Dermis blood vessel endothelial cell (primary cell): ENCODE measurements at places on chromosomes 3 and 15.

DNA sequence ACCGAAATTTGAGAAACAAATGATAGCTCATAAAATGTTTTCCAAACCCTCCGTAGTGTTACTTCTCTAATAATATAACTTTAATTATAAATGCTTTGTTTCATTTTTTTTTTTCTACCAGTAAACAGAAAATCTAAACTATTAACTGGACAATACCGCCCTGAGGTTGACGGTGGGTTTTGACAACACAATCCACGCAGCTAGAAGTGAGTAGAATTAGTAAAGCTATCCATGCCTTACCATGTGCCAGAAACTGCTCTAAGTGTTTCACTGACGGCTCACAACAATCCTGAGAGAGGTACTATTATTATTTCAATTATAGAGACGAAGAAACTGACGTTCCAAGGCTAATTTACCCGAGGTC is 410 bp downstream of the NDUFAF1 start:
- no peak for DNase-seq

GRCh38 chr3:34185301-34185700 is 386.9 kb downstream of the PDCD6IP start:
- no peak for DNase-seq

GRCh38 chr15:90037961-90038631 is 37.0 kb downstream of the ZNF710 start:
- peak; percentile 55 for DNase-seq

DNA sequence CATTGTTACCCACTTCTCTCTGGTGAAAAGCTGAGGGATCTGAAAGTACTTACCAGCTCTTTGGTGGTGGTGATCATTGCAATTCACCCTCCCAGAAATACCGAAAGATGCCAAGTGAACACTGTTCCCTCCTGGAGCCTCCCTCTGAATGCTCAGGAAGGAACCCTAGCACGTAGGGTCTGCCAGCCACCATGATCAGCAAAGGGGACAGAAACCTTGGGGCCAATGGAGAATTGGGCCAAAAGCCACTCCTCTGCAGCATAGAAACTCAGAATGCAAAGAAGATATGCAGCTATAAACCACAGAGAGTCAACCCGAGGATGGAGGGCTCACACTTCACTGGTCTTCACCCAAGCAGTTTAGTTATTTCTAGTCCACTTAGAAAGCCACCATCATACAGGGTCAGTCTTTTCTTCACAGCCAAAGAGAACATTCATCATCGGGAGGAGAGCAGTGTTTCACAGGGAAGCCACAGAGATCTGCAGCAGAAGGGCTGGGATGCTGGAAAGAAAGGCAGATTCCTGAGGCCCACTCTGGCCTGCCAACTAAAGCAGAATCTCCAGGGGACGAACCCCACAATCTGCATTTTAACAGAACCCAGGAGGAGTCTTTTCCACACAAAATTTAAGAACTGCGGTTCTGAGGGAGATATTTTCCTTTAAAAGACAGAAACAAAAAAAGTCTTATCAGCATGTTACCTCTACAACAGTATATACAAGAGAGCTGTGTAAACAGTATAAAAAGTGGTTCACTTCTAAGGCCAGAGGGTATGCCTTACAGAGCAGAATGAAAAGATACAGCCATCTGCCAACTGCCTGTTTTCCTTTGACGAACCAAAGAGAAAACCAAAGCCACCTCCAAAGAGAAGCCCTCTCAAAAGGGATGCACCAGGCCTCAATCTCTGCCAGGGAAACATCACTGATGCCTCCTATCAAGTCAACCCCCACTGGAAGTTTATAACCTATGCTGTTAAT is 11.3 kb downstream of the TBC1D2B start:
- DNase-seq, result no peak
